ENCODE measurements at places on chromosomes 5 and 9. TPM values are rescaled to one million over a fixed set of nuclear protein-coding genes. Genes with fewer than 3 reads are reported as not detected.

DNA sequence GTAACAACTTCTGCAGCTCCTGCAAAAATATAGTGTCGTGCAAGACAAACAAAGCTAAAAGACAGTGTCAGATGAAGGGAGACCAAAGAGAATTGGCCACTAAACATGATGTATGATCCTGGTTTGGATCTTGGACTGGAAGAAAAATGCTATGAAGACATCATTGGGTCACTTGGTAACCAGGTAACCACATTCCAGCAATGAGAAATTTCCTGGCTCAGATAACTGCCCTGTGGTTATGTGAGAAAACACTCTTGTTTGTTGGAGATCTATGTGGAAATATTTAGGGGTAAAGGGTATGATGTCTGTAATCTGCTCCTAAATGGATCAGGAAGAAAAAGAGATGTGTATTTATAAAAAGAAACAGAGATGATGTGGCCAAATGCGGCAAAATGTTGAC is 45.5 kb upstream of the ANKRD33B start:
- ATAC-seq: no peak

- no peak for ATAC-seq
These were observed 22.0 kb upstream of the PTBP3 start for GRCh38 chr9:112355427-112355897.

DNA sequence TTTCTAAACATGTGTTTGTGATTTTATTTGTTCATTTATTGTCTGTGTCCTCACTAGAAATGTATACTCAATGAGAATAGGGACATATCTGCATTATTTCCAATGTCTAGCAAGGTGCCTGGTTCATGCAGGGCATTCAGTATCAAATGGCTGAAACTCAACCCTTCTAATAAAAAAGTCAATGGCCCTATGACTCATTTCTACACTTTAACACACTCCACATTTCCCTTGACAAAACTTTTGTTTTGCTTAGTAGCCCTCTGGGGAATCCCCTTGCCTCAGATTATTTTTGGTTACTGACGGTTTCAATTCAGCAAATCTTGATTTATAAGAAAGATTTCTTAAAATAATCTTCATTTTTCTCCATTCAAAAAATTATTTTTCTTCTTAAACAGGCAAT is 206.0 kb upstream of the DMRTA1 start:
- no peak for ATAC-seq

DNA sequence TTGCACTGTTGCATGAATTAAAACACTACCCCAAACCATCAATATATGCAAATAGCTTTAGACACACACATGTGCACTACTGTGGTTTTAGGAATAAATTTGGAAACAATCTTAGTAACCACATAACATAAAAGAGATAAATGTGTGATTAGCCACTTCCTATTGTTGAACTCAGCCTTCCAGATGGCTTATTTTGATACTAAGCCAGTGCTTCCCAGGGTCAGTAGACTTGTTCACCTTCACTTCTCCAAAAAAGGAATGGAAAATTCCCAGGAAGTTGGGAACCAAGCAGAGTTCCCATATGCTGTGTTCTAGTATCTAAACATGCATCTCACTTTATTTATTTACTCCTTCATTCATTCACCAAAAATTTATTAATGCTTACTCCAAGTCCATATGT is 47.8 kb downstream of the SVEP1 start:
- no peak for ATAC-seq

Gene PRDM9
- total RNA-seq: 0.28 TPM
